ENCODE measurements at places on chromosomes 1 and 21. TPM values are rescaled to one million over a fixed set of nuclear protein-coding genes. Genes with fewer than 3 reads are reported as not detected.
A peak's percentile ranks its signal among the peaks of the same experiment; 100 is the strongest.

DNA sequence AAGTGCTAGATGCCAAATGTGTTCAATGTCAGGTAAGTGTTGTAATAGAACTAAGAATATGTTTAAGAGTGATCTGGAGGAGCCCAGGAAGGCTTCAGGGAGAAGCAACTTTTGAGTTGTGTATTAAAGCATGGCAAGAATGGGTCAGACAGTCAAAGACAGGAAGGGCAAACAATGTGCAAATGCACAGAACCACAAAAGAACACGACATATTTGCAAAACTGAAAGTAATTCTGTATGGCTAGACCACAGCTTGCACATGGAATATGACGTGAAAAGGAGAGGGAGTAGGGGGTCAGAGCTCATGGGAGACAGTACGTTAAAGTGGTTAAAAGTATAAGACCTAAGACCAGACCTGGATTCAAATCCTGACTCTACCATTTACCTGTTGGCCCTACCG is 7.1 kb upstream of the SORT1 start:
- H3K36me3 ChIP-seq: peaks cover 10% of the 10 kb centered on the region
- no peaks in the 10 kb centered on the region for H3K27me3 ChIP-seq
- no peaks in the 10 kb centered on the region for H3K4me1 ChIP-seq
- H3K4me3 ChIP-seq: no peak overlapping the region
- H3K27ac ChIP-seq: no peak overlapping the region

- H3K27ac ChIP-seq: peak overlapping the region; percentile 89
- no peak for DNase-seq
- no peaks in the 10 kb centered on the region for H3K36me3 ChIP-seq
- H3K4me3 ChIP-seq: peak overlapping the region; percentile 82
- no peaks in the 10 kb centered on the region for H3K27me3 ChIP-seq
Observed at GRCh38 chr21:42784276-42784675, 95.1 kb downstream of the WDR4 start.

DNA sequence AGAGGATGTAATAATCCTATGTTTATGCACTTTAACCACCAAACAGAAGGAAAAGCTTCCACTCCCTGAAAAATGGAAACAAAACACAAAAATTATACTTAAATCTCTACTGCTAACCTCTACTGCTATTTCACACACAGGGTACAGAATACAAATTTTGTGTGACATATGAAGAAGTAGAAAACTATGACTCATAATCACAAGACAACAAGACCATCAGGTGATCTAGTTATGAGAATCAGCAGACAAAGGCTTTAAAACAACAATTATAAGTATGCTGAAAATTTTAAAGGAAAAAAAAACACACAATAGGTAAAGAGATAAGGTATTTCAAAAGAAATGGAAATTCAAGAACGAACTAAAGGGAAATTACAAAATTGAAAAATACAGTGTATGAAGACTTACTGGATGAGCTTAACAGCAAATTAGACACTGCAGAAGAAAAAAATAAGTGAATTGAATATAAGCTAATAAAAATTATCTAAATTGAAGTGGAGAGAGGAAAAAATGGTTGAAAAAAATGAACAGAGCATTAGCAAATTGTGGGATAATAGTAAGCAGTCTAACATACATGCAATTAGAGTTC is 13.6 kb upstream of the NAV1 start:
- H3K4me3 ChIP-seq: no peak overlapping the region
- no peaks in the 10 kb centered on the region for H3K36me3 ChIP-seq
- no peak for DNase-seq

- DNase-seq: no peak
- H3K4me3 ChIP-seq: no peak overlapping the region
- no peak overlapping the region for H3K27ac ChIP-seq
- no peaks in the 10 kb centered on the region for H3K36me3 ChIP-seq
- no peaks in the 10 kb centered on the region for H3K4me1 ChIP-seq
Observed at GRCh38 chr1:67790201-67790692, 43.0 kb downstream of the GNG12 start.

DNA sequence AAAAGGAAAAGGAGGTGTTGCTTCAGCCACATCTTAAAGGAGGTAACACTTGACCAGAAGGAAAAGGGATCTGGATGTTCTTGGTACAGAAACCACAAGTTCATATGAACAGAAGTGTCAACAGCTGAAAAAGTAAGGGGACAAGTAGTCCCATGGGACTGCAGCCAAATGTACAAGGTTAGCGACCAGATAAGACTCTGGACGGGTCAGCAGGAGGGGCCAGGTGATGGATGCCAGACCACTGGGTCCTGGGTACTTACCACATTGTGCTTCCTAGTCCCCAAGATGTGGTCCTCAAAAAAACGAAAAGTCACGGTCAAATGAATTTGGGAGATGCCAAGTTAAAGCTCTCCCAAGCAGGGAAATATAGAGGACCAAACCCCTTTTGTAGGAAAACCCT is 16.6 kb upstream of the BMP8A start:
- peaks cover 29% of the 10 kb centered on the region for H3K36me3 ChIP-seq
- no peak overlapping the region for H3K4me3 ChIP-seq
- no peaks in the 10 kb centered on the region for H3K27me3 ChIP-seq

GRCh38 chr1:60225486-60225885 is 151.9 kb upstream of the C1orf87 start:
- no peaks in the 10 kb centered on the region for H3K27me3 ChIP-seq
- no peaks in the 10 kb centered on the region for H3K4me1 ChIP-seq
- no peak for DNase-seq
- no peaks in the 10 kb centered on the region for H3K36me3 ChIP-seq
- no peak overlapping the region for H3K27ac ChIP-seq

GRCh38 chr1:48017716-48018115 is 20.5 kb upstream of the TRABD2B start:
- DNase-seq: no peak
- H3K4me3 ChIP-seq: no peak overlapping the region
- H3K27me3 ChIP-seq: no peaks in the 10 kb centered on the region
- H3K4me1 ChIP-seq: no peaks in the 10 kb centered on the region

- no peak within 1 kb of the TSS for H3K27ac ChIP-seq
- peak within 1 kb of the TSS; percentile 62 for H3K4me3 ChIP-seq
- no peaks in the 10 kb centered on the region for H3K27me3 ChIP-seq
- peaks cover 8% of the 10 kb centered on the region for H3K4me1 ChIP-seq
- no peak for DNase-seq
- no peaks in the 10 kb centered on the region for H3K36me3 ChIP-seq
Observed at GRCh38 chr1:233327651-233328141, at the start of gene MAP3K21. MAP3K21 (plus strand) TSS chr1:233327724; CDS start chr1:233328029, 305 bp downstream.

DNA sequence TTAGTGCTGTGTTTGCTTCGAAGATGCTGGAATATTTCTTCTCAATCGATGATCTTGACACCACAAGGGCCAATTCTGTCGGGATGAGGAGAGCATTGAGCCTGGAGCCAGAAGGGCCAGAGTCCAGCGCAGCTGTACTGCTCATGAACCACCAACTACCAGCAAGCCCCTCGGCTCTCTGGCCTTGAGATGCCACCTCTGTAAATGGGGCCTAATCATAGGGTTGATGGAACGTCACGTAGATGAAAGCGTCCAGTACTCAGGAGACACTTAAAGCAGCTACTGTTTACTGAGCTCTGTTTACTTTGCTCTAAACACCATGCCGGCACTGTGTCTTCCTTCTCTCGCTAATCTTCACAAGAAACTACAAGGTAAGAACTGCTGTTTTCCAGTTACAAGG is 26.3 kb downstream of the CCDC185 start:
- no peaks in the 10 kb centered on the region for H3K27me3 ChIP-seq
- no peak overlapping the region for H3K4me3 ChIP-seq
- no peak overlapping the region for H3K27ac ChIP-seq
- H3K36me3 ChIP-seq: no peaks in the 10 kb centered on the region
- DNase-seq: no peak

GRCh38 chr1:116697548-116698243 is 30.2 kb upstream of the IGSF3 start:
- no peaks in the 10 kb centered on the region for H3K4me1 ChIP-seq
- no peak overlapping the region for H3K4me3 ChIP-seq
- H3K27me3 ChIP-seq: no peaks in the 10 kb centered on the region

- no peaks in the 10 kb centered on the region for H3K36me3 ChIP-seq
- no peak overlapping the region for H3K27ac ChIP-seq
Observed at GRCh38 chr1:167190747-167191237, 29.9 kb upstream of the POU2F1 start.

DNA sequence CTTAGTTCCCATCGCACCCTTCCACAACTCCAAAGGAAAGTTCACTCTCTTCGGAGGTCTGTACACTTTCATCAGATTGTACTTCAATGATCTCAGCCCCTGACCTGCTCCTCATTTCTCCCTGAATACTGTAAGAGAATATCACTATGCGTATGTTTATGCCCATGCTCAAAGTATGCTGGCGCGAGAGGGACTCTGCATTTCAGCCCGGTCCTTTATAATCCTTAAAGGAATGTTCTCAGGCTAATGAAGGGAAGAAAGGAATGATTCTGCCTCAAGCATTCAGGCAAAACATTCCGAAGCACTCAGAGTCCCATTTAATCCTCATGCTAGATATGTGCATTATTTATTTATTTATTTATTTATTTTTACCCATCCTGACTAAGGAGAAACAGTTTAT is 76.8 kb downstream of the PLD5 start:
- no peaks in the 10 kb centered on the region for H3K27me3 ChIP-seq
- no peak overlapping the region for H3K4me3 ChIP-seq

DNA sequence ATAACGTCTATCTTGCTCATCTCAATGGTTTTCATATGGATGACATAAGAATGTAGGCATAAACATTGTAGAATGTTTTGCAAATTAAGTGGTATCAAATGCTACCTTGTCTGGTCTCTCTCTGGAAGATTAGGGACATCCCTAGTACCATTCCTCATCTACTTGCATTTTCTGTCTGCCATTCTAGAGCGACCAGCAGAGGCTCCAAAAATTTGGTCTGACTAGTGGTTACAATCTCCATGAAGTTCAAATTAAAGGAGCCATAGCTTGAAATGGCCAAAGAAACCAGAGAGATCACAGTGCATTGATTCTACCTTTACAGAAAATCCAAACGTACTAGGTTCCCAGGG is 1.1 kb downstream of the CD84 start:
- no peak for DNase-seq
- no peaks in the 10 kb centered on the region for H3K27me3 ChIP-seq
- no peaks in the 10 kb centered on the region for H3K36me3 ChIP-seq
- H3K4me3 ChIP-seq: peak overlapping the region; percentile 66

- no peaks in the 10 kb centered on the region for H3K4me1 ChIP-seq
- peaks cover 49% of the 10 kb centered on the region for H3K36me3 ChIP-seq
- H3K27ac ChIP-seq: no peak overlapping the region
- no peak overlapping the region for H3K4me3 ChIP-seq
- DNase-seq: peak; percentile 44
Observed at GRCh38 chr1:117895482-117896114, 33.8 kb downstream of the GDAP2 start.

- no peak for DNase-seq
- no peaks in the 10 kb centered on the region for H3K27me3 ChIP-seq
- H3K4me1 ChIP-seq: no peaks in the 10 kb centered on the region
- no peaks in the 10 kb centered on the region for H3K36me3 ChIP-seq
- no peak overlapping the region for H3K27ac ChIP-seq
- H3K4me3 ChIP-seq: no peak overlapping the region
Observed at GRCh38 chr1:67110352-67110751, 24.4 kb downstream of the C1orf141 start.

DNA sequence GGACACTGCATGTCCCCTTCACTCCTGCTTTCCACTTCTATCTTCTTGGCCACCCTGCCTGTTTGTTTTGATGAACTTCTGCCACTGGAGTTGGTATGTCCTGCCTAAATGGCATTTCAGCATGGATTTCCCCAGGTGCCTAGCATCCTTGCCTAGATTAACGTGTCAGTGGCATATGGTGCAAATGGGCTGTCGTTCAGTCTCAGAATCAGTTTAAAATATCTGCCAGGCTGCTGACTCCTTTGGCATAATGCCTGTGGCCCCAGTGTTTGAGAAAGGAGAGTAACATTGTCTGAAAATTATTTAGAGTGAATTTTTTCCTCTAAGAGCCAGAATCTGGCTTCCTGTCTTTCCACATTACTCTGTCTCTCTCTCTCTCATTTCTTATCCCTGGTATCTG is 64.9 kb upstream of the BARHL2 start:
- no peaks in the 10 kb centered on the region for H3K27me3 ChIP-seq
- no peak overlapping the region for H3K4me3 ChIP-seq
- H3K36me3 ChIP-seq: no peaks in the 10 kb centered on the region
- H3K4me1 ChIP-seq: no peaks in the 10 kb centered on the region
- no peak for DNase-seq

DNA sequence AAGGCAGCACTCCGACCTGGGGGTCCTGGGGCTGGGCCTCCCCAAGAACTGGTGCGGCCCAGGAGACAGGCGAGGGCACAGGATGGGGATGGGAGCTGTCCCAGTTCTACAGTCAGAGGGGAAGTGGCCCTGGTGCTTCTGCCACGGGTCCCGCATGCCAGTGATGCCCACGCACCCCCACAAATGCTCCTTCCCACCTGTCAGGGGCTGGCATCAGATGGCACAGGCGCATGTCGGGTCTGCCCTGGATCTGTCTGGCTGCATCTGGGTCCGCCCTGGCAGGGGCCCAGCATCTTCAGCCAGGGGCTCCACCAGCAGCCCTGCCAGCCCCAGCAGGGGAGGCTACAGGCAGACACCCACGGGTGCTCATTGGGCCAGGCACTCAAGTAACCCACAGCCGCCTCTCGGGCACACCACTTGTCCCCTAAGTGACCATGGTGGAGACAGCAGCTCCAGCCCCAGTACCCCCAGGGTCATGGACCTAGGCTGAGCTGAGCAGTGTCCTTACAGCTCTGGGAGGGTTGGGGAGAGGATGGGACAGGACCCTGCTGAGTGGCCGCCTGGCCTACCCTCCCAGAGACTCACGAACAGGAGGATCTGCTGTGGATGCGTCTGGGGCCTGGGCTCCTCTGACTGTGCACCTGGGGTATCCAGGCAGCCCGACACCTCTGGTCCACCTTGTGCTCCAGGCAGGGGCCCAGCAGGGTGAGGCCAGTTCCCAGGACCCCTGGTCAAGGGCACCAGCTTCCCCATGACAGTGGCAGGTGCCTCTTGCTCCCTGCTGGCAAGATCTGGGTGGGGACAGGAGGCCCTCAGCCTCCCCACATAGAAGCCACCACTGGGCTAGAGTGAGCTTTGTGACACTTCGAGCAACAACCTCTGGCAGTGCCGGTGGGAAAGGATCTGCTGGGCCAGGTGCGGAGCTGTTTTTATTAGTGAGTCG is 5.4 kb downstream of the SMIM1 start:
- H3K27me3 ChIP-seq: no peaks in the 10 kb centered on the region
- H3K27ac ChIP-seq: no peak overlapping the region
- H3K4me3 ChIP-seq: no peak overlapping the region
- no peak for DNase-seq

DNA sequence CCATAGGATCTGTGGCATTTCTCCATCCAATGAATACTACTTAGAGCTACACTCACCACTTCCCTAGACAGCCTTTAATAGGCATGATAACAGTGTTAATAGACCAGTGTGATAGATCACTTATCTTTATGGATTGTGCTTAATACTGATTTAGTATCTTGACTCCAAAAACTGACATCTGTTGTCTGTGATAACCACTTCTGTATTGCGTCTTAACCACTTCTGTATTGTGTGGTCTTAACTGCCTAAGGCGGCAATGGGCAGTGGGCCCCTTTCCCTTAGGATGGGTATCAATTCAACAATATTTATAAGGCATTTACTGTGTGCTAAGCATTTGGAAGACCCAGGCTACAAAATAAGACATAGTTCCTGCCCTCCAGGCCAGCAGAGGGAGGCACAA is 32.0 kb upstream of the RCAN3 start:
- H3K4me3 ChIP-seq: no peak overlapping the region
- no peaks in the 10 kb centered on the region for H3K27me3 ChIP-seq
- no peaks in the 10 kb centered on the region for H3K4me1 ChIP-seq
- DNase-seq: no peak
- H3K27ac ChIP-seq: no peak overlapping the region

Gene CLCNKA
- not detected for polyA plus RNA-seq

Gene S100A5
- 0.91 TPM for polyA plus RNA-seq

Gene LDLRAD2
- polyA plus RNA-seq: not detected

Gene LAX1
- 38.6 TPM for polyA plus RNA-seq

Gene PRAMEF20
- polyA plus RNA-seq: not detected

Gene TMCO4
- polyA plus RNA-seq: 11.3 TPM

Gene MTOR
- 4.8 TPM for polyA plus RNA-seq

Gene TNFRSF9
- polyA plus RNA-seq: 0.10 TPM

Measured in naive thymus-derived CD4-positive, alpha-beta T cell (primary cell).